KBM-7 (cell line): ENCODE measurements at places on chromosomes 4 and X.

DNA sequence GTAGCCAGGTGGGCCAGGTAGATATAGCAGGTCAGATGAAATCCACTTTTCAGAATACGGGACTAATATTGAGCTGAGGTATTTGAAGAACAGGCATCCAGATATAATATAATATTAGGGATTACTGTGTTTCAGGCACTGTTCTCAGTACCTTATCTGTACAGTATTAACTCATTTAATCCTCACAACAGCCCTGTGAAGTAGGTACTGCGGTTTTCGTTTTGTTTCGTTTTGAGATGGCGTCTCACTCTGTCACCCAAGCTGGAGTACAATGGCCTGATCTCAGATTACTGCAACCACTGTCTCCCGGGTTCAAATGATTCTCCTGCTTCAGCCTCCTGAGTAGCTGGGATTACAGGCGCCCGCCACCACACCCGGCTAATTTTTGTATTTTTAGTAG is 129.6 kb downstream of the IL1RAPL2 start:
- no peak for DNase-seq

- no peak for DNase-seq
Measured at GRCh38 chr4:57083090-57083489, 27.1 kb downstream of the IGFBP7 start.

- no peak for DNase-seq
Measured at GRCh38 chrX:68508799-68509198, 9.9 kb downstream of the YIPF6 start.

DNA sequence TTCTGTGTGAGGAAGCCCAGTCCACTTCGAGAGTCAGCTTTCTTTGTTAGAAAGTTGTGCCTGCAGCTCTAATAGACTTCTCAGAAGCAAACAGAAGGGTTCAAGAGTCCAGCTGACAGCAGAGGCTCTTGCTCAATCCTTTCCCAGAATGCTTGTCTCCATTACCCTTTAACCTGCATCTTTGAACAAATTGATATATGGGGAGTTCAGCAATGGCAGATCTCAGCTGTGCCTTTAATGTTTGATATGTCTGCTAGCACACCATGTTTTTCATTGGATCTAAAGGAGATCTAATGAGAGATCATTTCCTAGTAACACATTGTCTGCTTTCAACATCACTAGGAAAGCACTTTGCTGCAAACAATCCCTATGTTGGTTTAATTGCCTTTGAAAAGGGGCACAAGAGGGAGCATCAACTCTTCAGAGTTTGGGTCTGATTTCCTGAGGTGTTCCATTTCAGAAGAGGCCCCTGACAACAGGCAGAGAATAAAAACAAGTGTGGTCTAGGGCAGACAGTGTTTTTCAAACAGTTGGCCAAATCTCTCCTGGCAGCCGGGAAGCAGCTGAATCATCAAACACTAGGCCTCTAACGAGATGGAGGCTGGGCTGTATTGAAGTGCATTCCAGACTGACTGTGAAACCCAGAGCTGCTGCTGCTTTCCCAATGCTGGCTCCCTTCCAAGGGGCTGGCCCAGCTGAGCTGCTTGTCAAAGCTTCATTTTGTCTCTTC is 55.5 kb downstream of the LUZP4 start:
- no peak for DNase-seq

GRCh38 chr4:128346054-128346716 is 58.6 kb upstream of the PGRMC2 start:
- no peak for DNase-seq

GRCh38 chrX:47515941-47516665 is 33.1 kb upstream of the ZNF41 start:
- peak; percentile 56 for DNase-seq

- no peak for DNase-seq
Measured at GRCh38 chr4:153547520-153547919, 81.4 kb downstream of the TMEM131L start.

- DNase-seq, result peak; percentile 12
Measured at GRCh38 chr4:183335369-183335940, 13.2 kb upstream of the CLDN24 start.

GRCh38 chr4:107808572-107808971 is 16.2 kb upstream of the SGMS2 start:
- no peak for DNase-seq

DNA sequence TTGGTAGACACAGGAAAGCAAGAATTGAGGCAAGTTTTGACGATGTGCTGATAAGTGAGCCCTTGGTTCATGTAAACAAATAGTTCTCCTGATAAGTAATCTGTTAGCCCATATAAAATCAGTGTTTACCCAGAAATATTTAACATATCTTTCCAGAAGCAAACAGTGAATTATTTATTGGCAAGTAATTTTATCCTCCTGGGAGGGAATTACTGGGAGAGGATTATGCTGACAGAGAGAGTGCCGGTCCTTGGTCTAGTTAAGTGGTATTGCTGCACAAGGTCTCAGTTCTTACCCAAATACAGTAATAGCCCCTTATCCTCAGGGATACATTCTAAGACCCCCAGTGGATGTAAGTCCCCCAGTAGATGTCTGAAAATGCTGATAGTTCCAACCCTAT is 315.4 kb downstream of the CCSER1 start:
- no peak for DNase-seq

DNA sequence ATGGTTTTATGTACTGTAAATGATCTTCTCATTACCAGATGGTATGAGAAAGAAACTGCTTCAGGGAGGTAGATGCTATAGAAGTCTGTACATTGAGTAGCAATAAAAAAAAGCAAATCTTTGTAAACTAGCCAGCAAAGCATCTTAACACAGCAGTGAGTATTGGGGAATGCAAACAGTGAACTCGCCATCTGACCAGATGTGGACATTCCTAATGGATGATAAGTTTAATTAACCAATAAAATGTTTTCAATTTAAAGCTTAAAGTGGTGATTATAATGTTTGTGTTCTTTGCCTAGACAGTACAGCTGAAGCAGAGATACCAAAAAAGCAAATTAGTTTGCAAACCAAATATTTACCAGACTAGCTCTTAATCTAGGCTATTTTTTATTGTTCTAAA is 1144.2 kb downstream of the FAT4 start:
- DNase-seq, result no peak

DNA sequence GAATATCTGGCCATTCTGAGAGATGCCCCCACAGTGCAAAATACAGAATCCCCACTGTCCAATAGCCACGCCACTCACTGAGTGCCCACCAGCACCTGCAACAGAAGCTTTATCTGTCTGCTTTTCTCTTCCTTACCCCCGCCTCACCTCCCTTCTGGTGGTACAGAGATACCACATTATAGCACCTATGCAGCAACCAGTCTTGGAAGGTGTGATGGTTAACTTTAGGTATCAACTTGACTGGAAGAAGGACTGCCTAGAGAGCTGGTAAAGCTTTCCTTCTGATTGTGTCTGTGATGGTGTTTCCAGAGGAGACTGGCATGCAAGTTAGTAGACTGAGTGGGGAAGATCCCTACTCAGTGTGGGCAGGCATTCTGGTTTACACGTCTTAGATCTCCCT is 61.8 kb upstream of the TXK start:
- DNase-seq, result no peak

GRCh38 chr4:3292571-3293400 is at the start of gene RGS12:
Gene RGS12, plus strand, starts transcription at chr4:3293021. Its CDS starts 23,150 bp downstream, at chr4:3316171.
- DNase-seq, result peak; percentile 91

- DNase-seq, result no peak
Measured at GRCh38 chr4:8232748-8233147, 33.7 kb downstream of the SH3TC1 start.

DNA sequence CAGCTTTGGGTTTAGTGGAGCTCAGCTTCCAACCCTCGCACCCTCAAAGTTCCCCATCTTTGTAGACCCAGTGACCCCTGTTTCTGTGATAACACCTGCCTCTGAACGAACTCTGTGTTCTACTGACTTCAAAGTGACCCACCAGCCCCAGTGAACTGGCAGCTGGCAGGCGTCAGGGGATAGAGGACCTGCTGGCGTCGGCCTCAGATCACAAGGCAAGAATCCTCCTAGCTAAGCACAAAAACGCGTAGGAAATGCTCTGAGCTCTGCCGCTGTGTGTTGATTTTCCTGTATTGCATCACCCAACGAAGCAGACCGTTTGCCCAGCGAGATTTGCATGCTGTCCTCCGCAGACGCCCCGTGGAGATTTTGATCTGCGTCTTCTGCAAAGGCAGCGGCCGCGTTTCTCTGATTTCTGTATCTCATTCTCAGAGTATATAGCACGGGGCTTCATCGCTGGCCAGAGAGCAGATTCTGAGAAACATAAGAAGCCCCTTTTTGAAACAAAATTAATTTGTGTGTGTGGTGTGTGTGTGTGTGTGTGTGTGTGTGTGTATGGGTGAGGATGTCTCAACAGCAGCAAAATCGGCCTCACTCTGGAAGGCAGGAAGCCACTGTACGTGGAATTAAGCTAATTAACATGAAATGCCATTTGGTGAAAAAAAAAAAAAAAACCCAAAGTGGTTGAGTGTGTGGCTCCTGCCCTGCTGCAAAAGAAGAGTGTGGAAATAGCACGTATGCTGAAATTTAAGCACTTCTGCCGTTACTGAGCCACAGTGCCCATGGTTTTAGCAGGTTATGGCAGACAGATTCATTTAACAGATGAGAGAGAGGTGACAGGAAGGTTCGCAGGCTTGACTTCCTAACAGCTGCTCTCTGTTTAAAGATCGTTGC is 29.2 kb upstream of the ASMTL start:
- DNase-seq, result peak; percentile 99

DNA sequence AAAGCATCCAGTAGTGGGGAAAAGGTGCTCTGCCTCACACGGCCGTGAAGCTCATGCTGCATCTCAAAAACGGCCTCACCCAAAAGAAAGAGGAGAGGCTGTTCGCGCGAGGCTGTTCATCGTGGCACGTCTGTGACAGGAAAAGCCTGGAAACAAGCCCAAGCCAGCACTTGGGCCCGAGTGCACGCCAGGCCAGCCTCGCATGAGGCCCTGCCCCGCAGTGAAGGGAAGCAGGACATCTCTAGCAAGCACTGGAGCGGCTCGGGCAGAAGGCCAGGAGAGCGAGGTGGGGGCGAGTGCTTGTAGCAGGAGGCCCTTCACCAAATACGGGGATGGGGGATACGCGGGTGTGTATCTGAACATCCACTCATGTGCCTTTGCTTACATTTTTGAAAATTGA is 39.9 kb upstream of the MXD4 start:
- no peak for DNase-seq
